ENCODE measurements at places on chromosomes 1 and 21.

GRCh38 chr1:167158813-167159275 lies 61.8 kb upstream of the POU2F1 start:
- no peak for DNase-seq

GRCh38 chr1:20329793-20330542 lies 39.3 kb downstream of the VWA5B1 start:
- DNase-seq = no peak

DNA sequence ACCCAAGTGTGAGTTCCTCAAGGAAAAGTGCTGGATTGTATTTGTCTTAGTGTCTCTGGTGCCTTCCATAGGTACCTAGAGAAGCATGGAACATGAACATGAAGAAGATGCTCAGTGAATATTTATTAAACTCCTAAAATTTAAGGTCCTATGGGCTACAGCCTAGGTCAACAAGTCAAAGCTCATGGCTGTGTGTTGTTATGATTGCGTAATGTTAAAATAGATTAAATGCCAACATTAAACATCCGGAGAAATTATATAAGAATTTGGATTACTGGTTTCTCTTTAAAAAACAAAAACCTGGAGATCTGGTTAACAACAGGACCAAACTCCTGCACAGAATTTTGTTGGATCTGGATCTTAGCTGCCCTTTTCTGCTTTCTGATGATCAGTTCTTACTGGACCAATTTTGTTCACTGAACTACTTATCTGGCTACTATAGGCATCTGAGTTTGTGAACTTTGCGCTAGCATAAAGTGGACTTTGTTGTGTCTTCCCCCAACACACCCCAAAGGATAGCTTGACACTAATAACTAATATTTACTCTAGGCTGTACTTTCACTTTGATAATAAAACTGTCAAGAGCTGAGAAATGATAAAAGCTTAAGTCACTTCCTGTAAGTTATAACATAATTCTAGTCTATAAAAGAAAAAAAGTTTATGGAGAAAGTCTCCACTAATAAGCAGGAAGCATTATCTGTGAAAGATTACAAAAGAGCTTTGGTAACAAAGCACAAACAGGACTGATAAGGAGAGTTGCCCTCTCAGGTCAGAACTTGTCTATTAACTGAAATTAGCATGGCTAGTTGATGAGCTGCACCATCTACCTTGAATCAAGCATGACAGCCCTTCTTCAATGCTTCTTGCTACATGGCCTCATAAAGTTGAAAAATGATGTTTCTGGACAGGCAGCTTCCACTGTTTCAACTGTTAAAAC lies 20.7 kb downstream of the F5 start:
- DNase-seq = no peak

- DNase-seq = no peak
Observed at GRCh38 chr1:39722495-39722894, 16.2 kb upstream of the PPIE start.

DNA sequence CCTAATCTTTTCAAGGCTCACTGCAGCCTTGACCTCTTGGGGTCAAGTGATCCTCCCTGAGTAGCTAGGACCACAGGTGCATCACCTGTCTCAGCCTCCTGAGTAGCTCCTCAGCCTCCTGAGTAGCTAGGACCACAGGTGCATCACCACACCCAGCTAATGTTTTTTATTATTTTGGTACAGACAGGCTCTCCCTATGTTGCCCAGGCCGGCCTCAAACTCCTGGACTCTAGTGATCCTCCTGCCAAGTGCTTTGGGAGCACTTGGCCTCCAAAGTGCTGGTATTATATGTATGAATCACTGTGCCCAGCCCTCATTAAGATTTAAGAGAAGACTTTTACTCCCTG lies 58.5 kb upstream of the S1PR1 start:
- DNase-seq = no peak

- no peak for DNase-seq
Observed at GRCh38 chr1:154403261-154403943, 1.7 kb upstream of the IL6R start.

GRCh38 chr1:231550448-231550781 lies 21.9 kb downstream of the TSNAX start:
- DNase-seq = peak; percentile 17

DNA sequence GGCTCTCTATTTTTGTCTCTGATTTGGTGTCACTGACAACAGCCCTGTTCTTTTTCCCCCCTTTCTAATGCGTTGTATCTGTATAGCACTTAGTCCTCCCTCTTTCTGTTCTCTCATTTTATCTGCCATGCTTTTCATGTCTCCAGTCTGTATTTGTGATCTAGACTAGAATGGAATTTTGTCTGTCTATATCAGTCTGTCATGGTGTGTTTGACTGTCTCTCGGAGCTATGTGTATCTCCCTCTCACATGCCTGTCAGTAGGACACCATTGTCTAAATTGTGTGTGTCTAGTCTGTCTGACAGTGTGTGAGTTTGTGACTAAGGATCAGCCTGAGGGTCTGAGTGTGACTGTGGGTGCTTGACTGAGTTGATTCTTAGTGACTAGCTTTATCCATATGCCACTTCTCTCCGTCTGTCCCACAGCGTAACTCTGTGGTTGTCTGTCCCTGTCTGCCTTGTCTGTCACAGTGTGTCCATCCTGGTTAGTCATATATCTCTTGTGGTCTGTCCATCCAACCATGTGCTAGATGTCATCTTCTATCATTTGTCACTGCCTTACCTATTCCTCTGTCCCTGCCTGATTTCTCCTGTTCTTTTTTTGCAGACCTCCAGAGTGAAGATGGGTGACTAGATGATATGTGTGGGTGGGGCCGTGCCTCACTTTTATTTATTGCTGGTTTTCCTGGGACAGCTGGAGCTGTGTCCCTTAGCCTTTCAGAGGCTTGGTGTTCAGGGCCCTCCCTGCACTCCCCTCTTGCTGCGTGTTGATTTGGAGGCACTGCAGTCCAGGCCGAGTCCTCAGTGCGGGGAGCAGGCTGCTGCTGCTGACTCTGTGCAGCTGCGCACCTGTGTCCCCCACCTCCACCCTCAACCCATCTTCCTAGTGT lies 1.4 kb upstream of the B4GALT2 start:
- no peak for DNase-seq

DNA sequence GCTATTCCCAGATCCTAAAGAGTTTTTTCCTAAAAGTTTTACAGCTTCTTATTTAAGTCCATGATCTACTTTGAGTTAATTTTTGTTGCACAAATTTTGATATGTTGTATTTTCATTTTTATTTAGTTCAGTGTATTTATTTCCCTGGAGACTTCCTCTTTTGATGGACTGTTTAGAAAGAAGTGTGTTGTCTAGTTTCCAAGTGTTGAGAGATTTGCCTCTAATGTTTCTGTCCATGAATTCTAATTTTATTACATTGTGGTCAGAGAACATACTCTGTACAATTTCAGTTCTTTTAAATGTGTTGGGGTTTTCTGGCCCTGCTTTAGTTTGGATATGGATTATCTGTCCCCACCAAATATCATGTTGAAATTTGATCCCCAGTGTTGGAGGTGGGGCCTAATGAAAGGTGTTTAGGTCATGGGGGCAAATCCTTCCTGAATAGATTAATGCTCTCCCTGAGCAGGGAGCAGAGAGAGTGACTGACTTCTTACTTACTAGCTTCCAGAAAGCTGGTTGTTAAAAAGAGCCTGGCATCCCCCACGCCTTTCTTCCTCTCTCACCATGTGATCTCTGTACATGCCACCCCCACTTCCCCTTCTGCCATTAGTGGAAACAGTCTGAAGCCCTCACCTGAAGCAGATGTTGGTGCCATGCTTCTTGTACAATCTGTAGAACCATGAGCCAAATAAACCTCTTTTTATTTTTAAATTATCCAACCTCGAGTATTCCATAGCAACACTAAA lies 4.6 kb downstream of the CHD1L start:
- DNase-seq = no peak

DNA sequence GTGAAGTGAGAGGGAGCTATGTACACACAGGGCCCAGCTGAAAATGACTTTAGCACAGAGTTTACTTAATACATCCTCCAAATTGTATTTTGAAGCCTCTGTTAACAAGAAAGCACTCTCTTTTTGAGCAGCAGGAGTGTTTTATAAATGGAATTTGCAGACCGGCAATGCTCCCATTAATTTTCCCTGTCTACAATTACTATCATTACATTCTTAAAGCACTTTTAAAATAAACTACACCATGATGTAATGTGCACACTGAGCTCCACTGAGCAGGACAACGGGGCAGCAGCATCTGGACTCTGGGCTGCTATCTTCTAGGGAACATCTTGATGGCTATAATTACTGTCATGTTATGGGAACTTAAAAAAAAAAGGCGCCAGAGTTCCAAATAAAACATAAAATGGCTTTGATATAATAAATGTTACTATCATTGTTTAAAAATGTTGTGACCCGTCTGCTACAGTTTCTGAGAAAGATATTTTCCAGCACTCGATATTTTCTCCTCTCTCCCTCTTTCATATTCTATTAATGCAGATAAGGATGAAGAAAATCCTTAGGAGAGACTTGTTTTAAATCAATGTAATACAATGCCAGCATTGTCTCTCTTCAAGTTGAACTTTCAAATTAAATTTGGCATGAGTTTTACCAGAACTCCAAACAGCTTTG lies 150.9 kb downstream of the HLX start:
- no peak for DNase-seq

GRCh38 chr1:170533298-170533697 lies 1.3 kb downstream of the GORAB start:
- peak; percentile 76 for DNase-seq

DNA sequence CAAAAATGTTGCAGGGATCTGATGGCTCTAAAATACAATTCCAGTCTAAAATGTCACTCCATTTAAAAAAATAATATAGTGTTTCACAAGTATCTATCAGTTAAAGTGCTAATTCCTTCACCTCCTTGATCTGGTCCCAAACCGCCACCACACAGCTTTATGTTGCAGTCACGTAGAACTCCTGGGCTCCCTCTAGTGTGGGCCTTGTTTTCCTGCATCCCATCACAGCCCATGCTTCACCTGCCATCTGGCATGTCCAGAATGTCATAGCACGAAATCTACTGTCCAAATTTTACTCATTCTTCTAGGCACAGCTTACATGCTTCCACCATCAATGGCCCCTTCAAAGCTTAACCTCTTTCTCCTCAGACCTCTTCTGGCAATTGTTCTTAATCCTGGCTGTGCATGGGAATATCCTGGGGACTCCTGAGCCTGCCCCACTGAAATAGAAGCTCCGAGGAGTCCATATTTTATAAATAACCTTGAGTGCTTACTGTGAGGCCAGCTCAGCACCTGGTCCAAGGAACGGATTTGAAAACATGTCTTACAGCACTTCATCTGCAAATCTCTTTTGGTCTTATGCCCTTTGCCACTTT lies 15.5 kb downstream of the FYB2 start:
- no peak for DNase-seq

GRCh38 chr1:41053316-41053715 lies 31.8 kb upstream of the SLFNL1 start:
- no peak for DNase-seq

DNA sequence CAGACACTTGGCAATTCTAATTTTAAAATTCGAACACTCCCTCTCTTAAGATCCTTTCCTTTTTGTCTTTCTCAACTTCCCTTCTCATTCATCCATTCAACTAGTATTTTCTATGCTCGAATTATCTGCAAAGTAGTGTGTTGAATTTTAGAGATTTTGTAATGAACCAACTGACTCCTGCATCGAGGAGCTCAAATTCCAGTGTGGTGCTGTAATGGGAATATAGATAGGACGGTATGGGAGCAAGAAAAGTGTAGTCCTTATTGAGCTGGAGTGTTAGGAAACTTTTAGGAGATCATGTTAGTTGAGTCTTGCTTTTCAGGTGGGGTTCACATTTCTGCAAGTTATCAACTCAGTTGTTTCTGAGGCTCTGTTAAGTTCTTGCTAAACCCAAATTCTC lies 897.5 kb downstream of the TTLL7 start:
- no peak for DNase-seq

- no peak for DNase-seq
Observed at GRCh38 chr1:226520640-226521355, 27.8 kb upstream of the STUM start.

DNA sequence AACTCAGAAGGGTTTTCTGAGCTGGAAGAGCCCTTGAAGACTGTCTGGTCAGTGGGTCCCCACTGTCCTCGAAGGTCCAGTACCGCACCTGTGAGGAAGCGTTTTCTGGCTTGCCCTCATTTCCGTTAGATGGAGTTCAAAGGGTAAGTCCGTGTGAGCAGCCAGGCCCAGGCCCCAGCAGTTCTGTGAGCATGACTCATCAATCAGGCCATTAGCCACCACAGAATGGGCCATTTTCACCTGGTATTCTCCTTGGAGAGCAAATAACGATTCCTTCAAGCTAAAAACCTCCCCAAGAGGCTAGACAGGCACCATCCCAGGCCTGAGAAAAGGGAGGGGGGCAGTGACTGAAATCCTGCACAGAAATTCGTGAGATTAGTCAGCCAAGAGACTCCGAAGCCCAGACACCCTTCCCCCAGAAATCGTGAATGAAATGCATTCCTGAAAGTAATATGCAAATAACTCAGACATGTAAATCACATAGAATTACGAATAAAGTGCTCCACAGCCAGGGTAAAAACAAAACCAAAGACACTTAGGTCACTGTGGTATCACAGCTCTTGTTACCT lies 66.0 kb downstream of the BCAR3 start:
- peak; percentile 59 for DNase-seq

DNA sequence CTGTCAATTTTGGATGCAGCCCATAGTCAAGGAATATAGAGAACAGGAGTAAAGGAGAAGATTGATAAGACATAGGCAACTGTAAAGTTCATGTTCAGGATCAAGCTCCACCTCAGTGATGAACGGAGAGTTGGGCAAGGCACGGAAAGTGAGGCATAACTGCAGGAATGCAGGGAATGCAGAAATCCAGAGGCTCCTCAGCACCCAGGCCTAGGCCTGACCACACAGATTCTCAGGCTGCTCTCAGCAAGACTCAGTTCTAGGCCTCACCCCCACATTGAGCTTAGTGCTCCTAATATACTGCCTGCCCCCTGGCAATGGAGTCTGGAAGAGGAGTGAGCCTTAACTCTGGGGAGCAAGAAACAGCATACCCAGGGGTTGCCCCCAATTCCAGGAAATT lies 36.3 kb upstream of the S1PR1 start:
- peak; percentile 84 for DNase-seq

GRCh38 chr1:173024543-173024942 lies 26.2 kb downstream of the TNFSF18 start:
- DNase-seq = no peak

GRCh38 chr1:230141797-230142607 lies 75.0 kb downstream of the GALNT2 start:
- no peak for DNase-seq

DNA sequence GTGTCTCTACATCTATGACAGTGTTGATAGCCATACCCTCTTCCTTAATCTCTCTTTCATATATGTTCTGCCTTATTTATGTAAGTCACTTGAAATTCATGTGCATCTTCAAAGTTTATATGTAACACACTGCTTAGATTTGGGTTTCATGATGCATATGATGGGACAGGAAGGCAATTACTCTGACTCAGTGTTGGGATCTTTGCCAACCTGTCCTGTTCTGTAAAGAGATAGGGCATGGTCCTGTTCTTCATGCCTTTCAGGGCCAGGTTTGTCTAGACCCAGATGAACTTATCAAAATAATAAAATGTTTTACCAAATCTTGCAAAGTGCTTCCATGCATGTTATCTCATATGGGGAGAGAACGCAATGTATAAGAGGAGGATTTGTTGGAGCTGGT lies 69.5 kb downstream of the TMPRSS15 start:
- no peak for DNase-seq

GRCh38 chr1:117346206-117346928 lies 20.9 kb upstream of the MAN1A2 start:
- no peak for DNase-seq
